ENCODE measurements at places on chromosomes 3 and 15.
A peak's percentile ranks its signal among the peaks of the same experiment; 100 is the strongest.

- DNase-seq, result no peak
Observed at GRCh38 chr3:33467786-33468185, 27.6 kb upstream of the UBP1 start.

DNA sequence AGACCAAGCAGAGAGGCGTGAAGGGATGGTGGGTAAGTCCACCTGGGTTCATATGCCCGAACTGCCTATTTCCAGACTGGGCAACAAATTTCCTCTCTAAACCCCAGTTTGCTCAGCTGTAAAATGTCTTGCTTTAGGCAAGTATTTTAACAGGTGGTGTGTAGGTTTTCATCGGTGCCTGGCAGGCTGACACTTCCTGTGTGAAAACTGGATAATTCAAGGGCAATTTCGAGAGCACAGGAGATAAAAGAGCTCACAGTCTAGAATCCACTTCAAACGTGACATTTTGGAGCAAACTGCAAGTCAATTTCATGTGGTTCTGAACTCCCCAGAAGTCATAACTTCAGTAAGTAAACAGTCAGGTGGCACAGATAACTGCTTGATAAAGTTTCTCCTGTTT, 112.2 kb downstream of the OXNAD1 start:
- DNase-seq, result no peak

GRCh38 chr3:18024715-18025114, 282.3 kb upstream of the TBC1D5 start:
- no peak for DNase-seq

- DNase-seq, result no peak
Observed at GRCh38 chr3:23075496-23075895, 127.6 kb upstream of the UBE2E2 start.

DNA sequence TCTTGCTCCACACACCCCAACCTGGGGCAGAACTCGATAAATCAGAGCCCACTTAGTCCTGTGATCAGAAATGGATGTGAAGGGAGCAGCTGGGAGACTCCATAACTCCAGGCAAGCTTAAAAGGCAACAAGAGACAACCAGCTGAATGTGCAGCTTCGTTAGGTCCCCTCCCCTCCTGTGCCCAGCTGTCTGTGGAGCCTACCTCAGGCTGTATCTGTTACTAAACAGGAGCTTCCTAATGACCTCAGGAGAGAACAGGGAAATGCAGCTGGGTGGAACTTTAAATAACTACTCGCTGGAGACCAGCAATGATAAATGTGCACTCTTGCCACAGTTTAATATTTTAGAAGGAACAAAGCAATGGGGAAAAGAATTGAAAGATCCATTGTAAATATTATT, 25.9 kb downstream of the SLC9A9 start:
- DNase-seq, result no peak

- DNase-seq, result no peak
Observed at GRCh38 chr3:17387108-17387507, 355.3 kb downstream of the TBC1D5 start.

DNA sequence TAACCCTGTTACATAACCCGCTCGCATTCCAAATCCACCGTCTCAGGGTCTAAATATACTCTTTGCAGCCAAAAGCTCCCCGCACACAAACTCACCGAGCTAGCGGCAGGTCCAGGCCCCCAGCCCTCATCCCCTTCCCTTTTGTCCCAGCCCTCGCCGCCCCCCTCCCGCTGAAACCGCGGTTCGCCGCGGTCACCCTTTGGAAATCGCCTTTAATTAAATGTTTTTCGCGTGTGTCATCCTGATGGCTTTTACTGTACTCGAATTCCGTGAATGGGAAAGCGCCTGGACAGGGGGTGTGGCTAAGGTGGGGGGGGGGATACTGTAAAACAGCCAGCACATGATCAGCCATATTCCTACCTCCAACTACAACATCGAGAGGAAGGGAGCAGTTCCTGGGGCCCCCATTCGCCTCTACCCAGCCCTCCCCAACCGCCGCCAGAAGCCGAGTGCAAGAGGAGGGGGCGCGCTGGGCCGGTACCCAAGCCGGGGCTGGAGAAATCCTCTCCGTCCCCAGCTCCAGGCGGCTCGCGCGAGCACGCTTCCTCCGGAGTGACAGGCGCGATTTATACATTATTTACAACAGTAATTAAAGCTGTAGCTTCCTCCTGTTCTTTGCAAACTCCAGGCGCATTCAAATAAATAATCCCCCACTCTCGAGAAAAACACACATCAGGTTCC, 1.7 kb downstream of the RORA start:
- DNase-seq, result no peak

GRCh38 chr3:10648181-10648580, 142.8 kb upstream of the ATP2B2 start:
- peak; percentile 53 for DNase-seq
